ENCODE measurements at places on chromosomes 6 and 20. TPM values are rescaled to one million over a fixed set of nuclear protein-coding genes. Genes with fewer than 3 reads are reported as not detected.

Gene NMBR
- not detected for total RNA-seq

GRCh38 chr6:97687916-97688315, 404.9 kb upstream of the MMS22L start:
- no peak for DNase-seq

DNA sequence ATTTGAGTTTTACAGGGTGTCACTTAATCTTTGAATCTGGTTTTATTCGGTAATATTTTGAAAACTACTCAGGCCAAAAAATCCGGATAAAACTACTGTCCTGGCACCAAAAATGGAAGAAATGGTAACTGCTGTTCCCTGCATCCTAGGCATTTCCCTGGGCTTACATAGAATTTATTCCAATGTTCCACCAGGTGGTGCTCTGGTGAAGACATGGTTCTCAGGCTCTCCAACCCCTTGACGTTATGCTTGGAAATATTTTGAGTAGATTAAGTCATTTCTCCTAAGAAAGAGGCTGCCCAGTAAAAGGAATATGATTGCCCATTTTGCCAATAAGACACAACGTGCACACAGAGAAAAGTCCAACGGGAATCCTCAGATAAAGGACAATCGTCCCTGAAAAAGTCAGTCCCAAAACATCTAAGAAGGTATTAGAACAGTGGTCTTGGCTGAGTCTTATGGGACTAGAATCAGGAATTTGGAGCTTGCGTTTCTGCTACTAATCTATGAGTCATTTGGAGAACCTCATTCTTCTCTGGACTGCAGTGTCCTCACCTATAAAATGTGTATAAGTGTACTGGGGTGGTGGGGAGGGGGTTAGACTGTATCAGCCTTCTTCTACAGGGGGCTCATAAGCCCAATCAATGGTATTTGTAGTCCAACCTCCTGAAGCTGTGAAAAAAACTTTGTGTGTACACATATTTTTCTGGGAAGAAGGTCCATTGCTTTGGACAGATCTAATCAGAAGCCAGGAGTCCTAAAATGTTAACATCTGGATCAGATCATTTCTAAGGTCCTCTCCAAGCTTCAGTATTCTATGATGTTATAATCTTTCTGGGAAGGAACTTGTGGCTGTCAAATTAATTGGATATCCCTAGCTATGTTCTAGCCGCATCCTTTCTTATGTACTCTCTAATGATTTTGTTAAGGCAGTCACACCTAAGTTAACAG, 131.0 kb upstream of the BMP2 start:
- DNase-seq, result peak; percentile 55

Gene SNPH
- total RNA-seq, result 3.0 TPM

GRCh38 chr20:7994809-7995208, 24.8 kb downstream of the TMX4 start:
- DNase-seq, result no peak

GRCh38 chr20:29409833-29410805, 1847.3 kb upstream of the DEFB115 start:
- DNase-seq, result peak; percentile 6

DNA sequence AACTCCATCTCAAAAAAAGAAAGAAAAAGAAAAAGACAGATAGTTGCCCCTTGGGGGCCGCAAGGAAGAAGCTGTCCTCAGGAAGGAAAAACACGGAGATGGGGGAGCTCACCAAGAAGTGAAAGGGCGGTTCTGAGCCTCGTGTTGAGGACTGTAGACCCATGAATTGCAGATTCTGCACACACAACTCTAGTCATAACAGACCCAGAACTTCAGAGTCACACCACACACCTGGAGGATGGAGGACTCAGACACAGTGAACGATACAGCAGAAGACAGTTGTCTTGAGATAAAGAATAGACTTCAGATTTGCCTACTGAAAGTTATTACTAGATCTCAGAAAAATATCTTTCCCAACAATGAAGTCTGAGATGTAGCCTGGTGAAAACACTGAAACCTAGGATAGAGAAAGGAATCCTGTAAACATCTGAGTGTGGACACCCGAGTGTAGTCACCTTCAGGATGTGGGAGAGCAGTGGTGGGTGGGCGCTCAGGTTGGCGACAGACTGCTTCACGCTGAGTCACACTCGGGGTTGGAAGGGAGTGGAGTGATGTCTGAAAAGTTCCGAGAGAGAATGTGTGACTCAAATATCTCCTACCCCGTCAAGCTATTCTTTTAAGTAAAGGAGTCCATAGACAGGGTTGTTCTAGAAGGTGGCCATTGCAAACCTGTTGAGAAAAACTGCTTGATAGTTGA, 88.1 kb downstream of the MAP3K4 start:
- DNase-seq, result peak; percentile 89

DNA sequence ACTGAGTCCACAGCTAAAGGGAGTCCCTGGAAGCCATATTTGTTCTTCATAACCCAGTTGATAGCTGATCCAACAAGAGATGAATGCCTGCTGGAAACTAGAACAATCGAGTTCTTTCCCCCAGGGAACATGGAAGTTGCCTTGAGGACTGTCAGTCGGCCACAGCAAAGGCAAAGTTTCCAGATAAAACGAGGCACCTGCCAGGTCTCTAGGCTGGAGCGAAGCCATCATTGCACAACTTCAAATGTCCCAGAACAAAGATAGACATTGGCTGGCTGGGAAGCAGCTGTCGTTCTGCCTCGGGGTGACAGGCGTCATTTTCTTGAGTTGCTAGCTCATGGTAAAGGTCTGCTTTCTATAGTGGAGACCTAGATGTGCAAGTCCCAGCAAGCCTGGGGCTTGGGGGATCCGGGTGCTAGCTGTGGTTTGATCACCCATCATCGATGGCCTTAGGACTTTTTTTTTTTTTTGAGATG, 184.4 kb upstream of the ZNF217 start:
- DNase-seq, result no peak

Gene MLN
- total RNA-seq, result not detected

Gene SPATA2
- 3.3 TPM for total RNA-seq

- peak; percentile 84 for DNase-seq
Observed at GRCh38 chr6:27293436-27294098, 18.5 kb downstream of the POM121L2 start.

Gene BPIFB6
- total RNA-seq, result not detected

DNA sequence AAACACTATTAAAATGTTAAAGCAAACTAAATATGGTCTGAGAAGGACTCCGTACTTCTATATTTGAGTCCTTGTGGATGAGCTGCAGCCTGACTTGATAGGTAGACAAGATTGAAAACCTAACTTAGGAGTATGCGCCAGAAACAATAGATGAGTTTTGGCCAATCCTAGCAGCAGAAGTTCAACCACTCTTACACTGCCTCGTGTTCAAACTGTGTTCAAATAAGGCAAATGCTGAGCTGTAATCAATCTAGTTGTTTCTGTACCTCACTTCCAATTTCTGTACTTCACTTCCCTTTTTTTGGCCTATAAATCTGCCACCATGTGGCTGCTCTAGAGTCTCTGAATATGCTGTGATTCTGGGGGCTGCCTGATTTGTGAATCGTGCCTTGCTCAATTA, 13.2 kb upstream of the SERINC1 start:
- DNase-seq, result no peak

Gene C6orf163
- total RNA-seq, result 0.63 TPM

DNA sequence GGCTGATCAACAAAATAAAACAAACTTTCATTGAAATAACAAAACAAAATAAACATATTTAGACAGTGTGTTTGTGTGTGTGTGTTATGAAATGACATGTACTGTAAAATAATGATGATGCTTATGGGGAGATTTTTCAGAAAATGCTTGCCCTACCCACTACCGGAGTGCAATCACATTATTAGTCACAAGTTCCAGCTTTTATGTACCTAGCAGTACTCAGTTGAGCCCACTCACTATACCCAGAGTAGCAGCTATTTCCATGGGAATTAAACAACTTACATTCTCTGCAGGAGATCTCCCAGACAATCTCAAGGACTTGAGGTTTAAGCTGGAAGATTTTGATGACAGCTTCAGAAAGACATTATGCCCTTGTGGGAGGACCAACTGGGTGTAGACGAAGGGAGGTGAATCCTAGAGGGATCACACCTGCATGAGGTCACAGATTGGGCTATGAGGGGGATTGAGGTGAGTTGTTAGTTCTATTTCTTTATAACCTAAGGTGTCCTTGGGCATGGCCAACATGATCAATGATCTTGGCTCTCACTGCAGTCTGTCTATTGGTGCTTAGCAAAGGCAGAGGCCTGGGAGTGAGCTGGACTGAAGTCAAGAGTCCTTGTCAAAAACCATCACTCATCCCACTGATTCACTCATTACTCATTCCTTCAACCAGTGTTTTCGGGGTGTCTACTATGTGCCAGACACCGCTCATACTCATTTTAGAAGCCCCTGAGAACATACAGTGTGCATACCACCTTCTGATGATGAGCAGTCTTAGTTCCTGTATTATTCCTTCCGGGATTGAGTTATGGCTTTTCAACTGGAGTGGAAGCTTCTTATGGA, 6.7 kb upstream of the CLIC5 start:
- DNase-seq, result no peak

GRCh38 chr6:141484711-141485110, 648.0 kb upstream of the GJE1 start:
- DNase-seq, result peak; percentile 49

GRCh38 chr6:131946992-131947955, 3.9 kb downstream of the CCN2 start:
- DNase-seq, result peak; percentile 53

DNA sequence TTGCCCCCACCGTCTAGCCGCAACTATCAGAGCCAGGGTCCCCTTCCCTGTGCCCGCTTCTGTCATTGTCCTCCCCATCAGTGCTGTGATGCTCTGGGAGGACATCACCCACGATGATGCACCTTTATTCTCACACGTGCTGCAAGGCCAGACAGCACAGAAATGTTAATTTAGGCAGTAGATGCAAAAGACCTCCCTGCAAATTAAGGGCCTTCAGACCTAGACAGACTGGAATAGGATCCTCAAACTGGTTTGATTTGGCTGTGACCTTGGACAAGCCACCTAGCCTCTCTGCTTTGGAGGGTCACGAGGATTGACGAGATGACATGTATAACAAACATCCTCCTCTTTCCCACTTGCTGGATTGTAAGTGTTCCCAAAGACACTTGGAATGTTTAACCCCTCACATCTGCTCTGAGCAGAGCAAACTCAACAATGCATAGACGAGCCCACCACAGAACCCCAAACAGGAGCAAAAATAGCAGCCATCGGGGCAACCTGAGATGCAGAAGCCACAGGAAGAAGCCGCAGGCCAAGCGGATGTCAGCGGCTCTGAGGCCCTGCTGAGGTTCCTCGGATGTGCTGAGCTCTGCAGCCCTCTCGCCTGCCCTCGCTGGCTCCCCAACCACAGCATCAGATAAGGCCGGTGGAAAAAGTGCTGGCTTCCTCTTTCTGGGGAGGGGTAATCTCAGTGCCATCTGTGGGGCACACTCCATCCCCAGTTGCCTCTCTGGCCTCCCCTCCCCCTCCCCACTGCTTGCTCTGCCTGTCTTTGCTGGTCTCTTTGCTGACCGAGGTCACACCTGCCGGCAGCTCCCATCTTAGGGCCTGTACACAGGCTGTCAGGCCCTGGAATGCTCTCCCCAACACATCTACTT, 35.3 kb downstream of the TOX2 start:
- peak; percentile 53 for DNase-seq

DNA sequence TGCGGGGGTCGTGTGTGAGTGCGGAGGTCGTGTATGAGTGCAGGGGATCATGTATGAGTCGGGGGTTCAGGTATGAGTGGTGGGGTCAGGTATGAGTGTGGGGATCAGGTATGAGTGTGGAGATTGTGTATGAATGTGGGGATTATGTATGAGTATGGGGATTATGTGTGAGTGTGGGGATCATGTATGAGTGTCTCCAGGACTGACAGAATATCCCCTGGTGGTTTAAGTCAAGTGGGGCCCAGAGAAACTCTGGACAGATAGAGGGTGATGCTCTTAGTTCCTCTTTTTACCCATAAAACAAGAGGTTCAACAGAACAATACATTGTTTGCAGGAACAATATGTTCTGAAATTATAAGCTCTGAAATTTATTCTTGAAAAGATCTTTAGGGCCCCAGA, 131.9 kb downstream of the UST start:
- no peak for DNase-seq

Gene TOX2
- total RNA-seq, result 0.06 TPM

DNA sequence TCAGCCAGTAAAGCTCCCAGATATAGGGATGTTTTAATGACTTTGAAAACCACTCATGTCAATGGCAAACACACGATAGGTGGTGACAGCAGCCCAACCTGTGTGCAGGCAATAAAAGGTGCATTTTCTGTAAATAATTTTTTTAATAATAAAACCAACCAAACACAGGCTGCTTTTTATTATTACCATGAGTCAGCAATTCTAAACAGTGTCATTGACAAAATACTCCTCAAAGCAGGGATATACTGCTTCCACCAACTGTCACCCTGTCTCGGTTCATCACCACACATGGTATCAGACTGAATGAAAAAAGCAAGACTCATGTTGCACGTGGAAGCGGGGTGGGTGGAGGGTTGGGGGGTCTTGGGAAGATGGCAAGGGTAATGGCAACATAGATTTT, 195.9 kb downstream of the ANKRD60 start:
- DNase-seq, result no peak

DNA sequence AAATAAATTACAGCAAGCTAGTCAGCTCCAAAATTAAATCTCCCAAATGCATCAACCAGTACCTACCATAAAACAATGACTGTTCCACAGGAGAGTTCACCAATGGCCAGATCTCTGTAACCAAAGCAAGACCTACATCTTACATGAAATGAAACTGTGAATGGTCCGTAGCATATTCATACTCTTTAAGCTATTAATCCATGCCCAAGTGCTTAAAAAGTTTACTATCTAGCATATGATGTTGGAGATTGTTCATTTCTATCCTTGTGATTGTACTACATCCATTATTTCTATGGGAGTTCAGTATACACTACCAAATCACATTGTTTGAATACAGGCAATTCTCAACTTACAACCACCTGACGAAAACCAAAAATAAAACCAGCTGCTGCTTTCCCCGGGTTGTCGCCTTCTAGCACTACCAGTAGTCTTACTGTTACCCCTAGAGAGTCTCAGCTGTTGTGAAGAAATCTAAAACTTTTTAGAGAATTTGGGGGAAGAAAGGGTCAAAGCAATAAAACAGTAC, 38.0 kb downstream of the HIVEP2 start:
- no peak for DNase-seq

Gene TEAD3
- total RNA-seq, result 7.3 TPM

Gene OPN5
- total RNA-seq, result 0.06 TPM

DNA sequence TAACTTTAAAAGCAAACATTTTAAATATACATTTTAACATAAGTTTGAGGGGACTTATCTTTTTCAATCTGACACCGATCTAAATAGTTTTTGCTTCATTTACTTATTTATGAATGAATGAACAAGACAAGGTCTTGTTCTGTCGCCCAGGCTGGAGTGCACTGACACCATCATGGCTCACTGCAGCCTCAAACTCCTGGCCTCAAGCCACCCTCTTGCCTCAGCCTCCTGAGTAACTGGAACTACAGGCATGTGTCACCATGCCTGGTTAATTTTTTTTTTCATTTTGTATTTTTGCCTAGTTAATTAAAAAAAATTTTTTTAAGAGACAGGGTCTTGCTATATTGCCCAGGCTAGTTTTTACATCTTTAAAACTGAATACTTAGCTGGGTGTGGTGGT, 25.4 kb downstream of the FBXO9 start:
- DNase-seq, result peak; percentile 34

Gene IYD
- under 0.01 TPM for total RNA-seq

GRCh38 chr6:154399097-154399496, 42.5 kb upstream of the IPCEF1 start:
- peak; percentile 55 for DNase-seq

- peak; percentile 47 for DNase-seq
Observed at GRCh38 chr20:56249244-56249955, 868 bp downstream of the MC3R start.

Data from Daoy (cell line).